ENCODE measurements at places on chromosomes 3 and 15.

DNA sequence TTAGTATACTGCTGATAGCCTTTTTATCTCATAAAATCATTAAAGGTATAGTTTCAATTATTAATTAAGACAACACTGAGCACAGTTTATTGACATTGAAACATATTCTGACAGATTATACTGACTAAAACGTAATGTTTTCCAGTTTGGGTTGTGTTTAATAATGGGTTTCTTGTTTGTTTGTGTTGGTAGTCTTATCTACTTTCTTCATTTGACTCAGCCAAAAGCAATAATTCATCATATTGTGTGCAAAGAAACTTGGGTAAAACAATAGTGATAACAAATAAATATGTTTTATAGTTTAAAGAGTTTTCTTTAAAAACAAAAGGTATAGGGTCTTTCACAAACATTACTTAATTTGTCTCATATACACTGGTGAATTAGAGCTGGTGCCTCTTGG is 629.2 kb upstream of the AGTR1 start:
- DNase-seq = no peak
- H3K27ac ChIP-seq = no peak overlapping the region
- H3K36me3 ChIP-seq = no peaks in the 10 kb centered on the region
- no peaks in the 10 kb centered on the region for H3K27me3 ChIP-seq

GRCh38 chr3:98788651-98789050 is 25.5 kb downstream of the ST3GAL6 start:
- no peaks in the 10 kb centered on the region for H3K4me1 ChIP-seq
- H3K27me3 ChIP-seq = no peaks in the 10 kb centered on the region
- DNase-seq = no peak

- no peak for DNase-seq
- no peaks in the 10 kb centered on the region for H3K4me1 ChIP-seq
Measured at GRCh38 chr3:144173491-144173890, 201.9 kb downstream of the DIPK2A start.

- H3K27ac ChIP-seq = no peak overlapping the region
- H3K27me3 ChIP-seq = no peaks in the 10 kb centered on the region
- no peak overlapping the region for H3K4me3 ChIP-seq
- H3K36me3 ChIP-seq = no peaks in the 10 kb centered on the region
Measured at GRCh38 chr15:31005660-31006059, 14.2 kb upstream of the MTMR10 start.

DNA sequence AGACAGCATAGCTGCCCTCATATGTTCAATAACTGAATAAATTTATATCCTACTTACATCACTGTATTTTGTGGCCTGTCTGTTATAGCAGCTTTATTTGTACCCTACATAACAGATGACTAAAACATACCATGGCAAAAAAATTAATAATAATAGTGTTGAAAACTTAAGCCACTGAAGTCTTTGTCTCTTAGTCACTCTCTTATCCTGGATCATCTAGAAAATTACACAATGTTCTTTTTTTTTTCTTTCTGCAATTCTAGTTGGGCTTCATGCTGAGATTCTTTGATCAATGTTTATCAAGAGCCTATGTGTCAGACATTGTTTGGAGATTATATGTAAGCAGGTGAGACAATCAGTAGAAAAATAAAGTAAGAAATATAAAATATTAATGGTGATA is 519.3 kb upstream of the ARPP21 start:
- H3K27ac ChIP-seq = no peak overlapping the region
- H3K4me3 ChIP-seq = no peak overlapping the region
- no peaks in the 10 kb centered on the region for H3K4me1 ChIP-seq
- no peaks in the 10 kb centered on the region for H3K27me3 ChIP-seq
- no peak for DNase-seq

DNA sequence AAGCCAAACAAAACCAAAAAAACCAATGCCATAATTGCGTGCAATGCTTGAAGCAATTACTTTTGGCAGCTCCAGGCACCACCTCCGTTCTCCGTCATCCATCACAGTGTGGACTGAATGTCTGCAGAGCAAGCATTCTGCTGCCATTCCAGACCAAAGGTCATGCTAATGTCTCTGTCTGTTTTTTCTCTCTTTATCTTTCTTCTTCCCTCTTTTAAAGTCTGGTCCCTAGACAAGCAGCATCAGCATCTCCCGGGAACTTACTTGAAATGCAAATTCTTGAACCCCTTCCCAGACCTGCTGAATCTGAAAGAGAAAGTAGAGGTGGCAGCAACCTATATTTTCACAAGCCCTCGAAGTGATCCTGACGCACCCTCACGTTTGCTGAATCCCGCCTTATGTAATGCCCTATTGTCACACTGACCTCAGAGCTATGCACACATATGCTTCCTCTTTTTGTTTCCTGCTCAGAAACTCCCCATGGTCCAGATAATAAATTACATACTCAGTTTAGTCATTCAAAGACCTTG is 297.3 kb upstream of the PROK2 start:
- no peaks in the 10 kb centered on the region for H3K36me3 ChIP-seq
- no peak overlapping the region for H3K27ac ChIP-seq
- H3K4me3 ChIP-seq = no peak overlapping the region
- DNase-seq = no peak
- H3K27me3 ChIP-seq = no peaks in the 10 kb centered on the region
- H3K4me1 ChIP-seq = no peaks in the 10 kb centered on the region

DNA sequence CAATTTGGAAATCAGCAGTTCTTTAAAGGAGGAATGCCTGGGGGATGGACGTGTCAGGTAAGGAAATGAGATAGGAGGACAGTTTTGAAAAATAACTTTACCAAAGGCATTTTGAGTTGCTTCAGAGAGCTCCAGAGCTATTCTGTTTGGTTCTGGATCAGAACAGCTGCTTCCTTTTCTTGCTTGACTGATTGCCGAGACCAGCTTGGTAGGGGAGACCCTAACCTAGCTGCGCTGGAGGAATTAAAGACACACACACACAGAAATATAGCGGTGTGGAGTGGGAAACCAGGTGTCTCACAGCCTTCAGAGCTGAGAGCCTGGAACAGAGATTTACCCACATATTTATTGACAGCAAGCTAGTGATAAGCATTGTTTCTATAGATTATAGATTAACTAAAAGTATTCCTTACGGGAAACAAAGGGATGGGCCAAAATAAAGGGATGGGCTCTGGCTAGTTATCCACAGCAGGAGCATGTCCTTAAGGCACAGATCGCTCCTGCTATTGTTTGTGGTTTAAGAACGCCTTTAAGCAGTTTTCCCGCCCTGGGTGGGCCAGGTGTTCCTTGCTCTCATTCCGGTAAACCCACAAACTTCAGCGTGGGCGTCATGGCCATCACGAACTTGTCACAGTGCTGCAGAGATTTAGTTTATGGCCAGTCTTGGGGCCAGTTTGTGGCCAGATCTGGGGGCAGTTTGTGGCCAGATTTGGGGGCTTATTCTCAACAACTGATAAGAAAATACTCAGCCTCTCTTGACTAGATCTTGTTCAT is 556.0 kb downstream of the ROBO1 start:
- no peaks in the 10 kb centered on the region for H3K4me1 ChIP-seq
- no peaks in the 10 kb centered on the region for H3K27me3 ChIP-seq
- no peaks in the 10 kb centered on the region for H3K36me3 ChIP-seq
- no peak for DNase-seq

- no peak within 1 kb of the TSS for H3K27ac ChIP-seq
- H3K36me3 ChIP-seq = no peaks in the 10 kb centered on the region
- H3K27me3 ChIP-seq = no peaks in the 10 kb centered on the region
- DNase-seq = no peak
- H3K4me3 ChIP-seq = no peak within 1 kb of the TSS
- peaks cover 2% of the 10 kb centered on the region for H3K4me1 ChIP-seq
Measured at GRCh38 chr3:111998636-111999483, at the start of gene TAGLN3. Gene TAGLN3, plus strand, starts transcription at chr3:111998922. Its CDS starts 501 bp downstream, at chr3:111999423.

DNA sequence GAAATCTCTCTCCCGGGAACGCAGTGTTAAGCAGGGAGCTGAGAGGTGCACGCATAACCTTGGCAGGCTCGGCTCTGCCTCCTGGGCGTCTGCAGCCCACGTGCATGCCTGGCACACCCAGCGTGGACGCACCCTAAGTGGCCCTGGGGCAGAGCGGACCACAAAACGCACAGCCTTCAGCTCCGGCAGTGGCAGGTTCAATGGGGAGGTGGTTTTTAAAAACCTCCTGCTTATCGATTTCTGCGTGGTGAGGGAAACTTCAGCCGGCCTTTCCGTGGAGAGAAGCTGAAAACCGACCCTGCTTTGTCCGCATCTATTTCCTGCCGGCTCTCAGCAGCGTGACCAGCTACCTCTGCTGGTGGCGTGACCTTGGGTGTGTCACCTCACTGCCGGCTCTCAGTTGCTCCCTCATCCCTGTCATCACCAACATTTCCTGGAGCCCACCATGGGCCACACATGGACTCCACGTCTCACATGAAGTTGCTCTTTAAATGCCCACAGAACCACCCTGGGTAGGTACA is 134.8 kb upstream of the MEF2A start:
- no peaks in the 10 kb centered on the region for H3K27me3 ChIP-seq
- no peak overlapping the region for H3K27ac ChIP-seq
- no peaks in the 10 kb centered on the region for H3K36me3 ChIP-seq
- DNase-seq = no peak

DNA sequence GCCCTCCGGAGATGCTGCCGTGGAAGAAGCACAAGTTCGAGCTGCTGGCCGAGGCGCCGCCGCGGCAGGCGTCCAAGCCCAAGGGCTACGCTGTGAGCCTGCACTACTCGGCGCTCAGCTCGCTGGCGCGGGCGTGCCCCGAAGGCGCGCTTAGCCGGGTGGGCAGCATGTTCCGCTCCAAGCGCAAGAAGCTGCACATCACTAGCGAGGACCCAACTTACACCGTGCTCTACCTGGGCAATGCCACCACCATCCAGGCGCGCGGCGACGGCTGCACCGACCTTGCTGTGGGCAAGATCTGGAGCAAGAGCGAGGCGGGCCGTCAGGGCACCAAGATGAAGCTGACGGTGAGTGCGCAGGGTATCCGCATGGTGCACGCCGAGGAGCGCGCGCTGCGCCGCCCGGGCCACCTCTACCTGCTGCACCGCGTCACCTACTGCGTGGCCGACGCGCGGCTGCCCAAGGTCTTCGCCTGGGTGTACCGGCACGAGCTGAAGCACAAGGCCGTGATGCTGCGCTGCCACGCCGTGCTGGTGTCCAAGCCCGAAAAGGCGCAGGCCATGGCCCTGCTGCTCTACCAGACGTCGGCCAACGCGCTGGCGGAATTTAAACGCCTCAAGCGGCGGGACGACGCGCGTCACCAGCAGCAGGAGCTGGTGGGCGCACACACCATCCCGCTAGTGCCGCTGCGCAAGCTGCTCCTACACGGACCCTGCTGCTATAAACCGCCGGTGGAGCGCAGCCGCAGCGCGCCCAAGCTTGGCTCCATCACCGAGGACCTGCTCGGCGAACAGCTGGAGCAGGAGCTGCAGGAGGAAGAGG is 1.3 kb downstream of the FAM43A start:
- H3K4me1 ChIP-seq = peaks cover 22% of the 10 kb centered on the region
- H3K36me3 ChIP-seq = no peaks in the 10 kb centered on the region
- H3K4me3 ChIP-seq = no peak overlapping the region
- no peak overlapping the region for H3K27ac ChIP-seq

DNA sequence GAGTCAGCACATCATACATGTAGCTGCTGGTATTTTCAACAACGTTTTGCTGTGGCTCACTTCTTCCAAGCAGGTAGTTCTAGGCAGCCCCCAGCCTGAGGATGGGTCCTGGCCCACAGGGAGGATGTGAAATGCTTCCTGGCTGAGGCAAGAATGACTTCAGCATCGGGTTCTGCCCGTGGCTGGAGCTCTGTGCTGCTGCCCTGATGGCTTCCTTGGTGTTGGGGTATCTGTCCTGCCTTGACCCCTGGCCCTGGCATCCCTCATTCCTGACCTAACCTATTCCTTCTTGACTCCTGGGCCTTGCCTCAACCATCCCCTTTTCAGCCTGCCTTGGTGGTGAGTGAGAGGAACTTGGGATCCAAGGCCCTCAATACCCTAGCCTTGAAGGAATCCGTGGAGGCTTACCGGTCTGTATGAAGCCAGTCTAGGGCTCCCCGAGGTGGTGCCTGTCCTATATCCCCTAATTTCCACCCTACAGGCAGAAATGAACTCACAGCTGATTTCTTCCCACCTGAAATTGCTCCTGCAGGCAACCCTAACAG is 300.6 kb downstream of the TLE3 start:
- H3K4me1 ChIP-seq = peaks cover 21% of the 10 kb centered on the region
- no peaks in the 10 kb centered on the region for H3K36me3 ChIP-seq
- H3K27ac ChIP-seq = no peak overlapping the region
- no peak overlapping the region for H3K4me3 ChIP-seq
- H3K27me3 ChIP-seq = no peaks in the 10 kb centered on the region

DNA sequence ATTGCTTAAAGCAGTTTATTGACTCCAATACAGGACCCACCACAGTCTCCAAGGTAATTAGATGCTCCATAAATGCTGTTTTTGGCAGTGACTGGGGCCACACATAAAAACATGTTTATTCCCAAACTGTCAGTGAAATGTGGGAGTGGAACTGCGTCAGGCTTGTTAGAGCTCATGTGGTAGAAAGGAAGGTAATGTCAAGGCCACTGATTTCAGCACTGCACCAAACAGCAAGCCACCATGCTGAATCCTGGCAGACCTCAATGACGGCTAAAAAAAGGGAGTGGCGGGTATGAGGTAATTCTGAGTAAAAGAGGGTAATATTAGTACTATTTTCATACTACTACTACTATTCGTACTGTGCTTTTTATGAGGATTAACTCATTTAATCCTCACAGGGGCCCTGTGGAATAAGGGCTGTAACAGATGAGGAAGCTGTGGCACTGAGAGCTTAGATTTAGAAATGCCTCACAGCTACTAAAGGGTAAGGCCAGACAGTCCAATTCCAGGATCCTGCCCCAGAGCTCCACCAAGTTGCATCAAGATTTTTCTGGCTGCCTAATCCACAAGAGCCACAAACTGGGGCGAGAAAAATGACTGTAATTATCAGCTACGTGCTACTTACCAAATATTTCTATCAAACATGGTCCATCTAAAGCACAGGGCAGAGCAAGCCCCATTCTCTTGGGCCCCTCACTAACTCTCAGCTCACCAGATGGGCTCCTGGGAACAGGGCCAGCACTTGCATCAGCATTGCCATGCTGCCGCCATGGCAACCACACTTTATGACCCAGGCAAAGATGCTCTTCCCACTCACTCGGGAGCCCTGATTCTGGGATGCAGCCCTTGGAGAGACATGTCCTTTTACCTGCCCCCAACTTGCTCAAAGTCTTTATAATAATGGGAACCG is 83.6 kb upstream of the SPATA12 start:
- no peaks in the 10 kb centered on the region for H3K36me3 ChIP-seq
- no peaks in the 10 kb centered on the region for H3K27me3 ChIP-seq
- no peak for DNase-seq
- peaks cover 17% of the 10 kb centered on the region for H3K4me1 ChIP-seq
- H3K4me3 ChIP-seq = no peak overlapping the region

DNA sequence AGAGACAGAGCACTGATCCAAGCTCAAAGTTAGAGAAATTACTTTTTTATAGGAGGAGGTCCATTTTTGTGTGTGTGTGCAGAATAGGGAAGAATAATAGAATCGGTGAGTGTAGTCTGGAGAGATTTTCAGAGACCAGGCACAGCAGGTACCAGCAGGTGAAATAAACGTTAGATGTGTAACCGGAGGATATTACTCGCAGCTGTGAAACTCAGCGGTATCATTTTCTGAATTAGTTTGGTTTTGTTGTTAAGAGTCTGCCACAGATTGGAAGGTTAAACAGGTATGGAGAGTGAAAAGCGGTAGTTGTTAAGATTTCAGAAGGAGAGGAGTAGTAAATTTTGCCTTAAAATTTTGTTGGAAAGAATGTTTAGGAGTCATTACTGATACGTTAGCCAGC is 69.9 kb downstream of the RGMA start:
- no peak for DNase-seq
- H3K27ac ChIP-seq = no peak overlapping the region
- H3K27me3 ChIP-seq = no peaks in the 10 kb centered on the region
- H3K4me3 ChIP-seq = no peak overlapping the region
- peaks cover 70% of the 10 kb centered on the region for H3K36me3 ChIP-seq
- no peaks in the 10 kb centered on the region for H3K4me1 ChIP-seq
